Left lung (tissue), 14 donors: ENCODE measurements at places on chromosomes 11 and 22. TPM values are rescaled to one million over a fixed set of nuclear protein-coding genes. Genes with fewer than 3 reads are reported as not detected.
A peak's percentile ranks its signal among the peaks of the same experiment; 100 is the strongest.

GRCh38 chr22:31148953-31149627, 8.8 kb upstream of the PLA2G3 start:
- peak; percentile 65 for DNase-seq

GRCh38 chr22:16960220-16960883, 47.7 kb downstream of the GAB4 start:
- DNase-seq, result no peak

DNA sequence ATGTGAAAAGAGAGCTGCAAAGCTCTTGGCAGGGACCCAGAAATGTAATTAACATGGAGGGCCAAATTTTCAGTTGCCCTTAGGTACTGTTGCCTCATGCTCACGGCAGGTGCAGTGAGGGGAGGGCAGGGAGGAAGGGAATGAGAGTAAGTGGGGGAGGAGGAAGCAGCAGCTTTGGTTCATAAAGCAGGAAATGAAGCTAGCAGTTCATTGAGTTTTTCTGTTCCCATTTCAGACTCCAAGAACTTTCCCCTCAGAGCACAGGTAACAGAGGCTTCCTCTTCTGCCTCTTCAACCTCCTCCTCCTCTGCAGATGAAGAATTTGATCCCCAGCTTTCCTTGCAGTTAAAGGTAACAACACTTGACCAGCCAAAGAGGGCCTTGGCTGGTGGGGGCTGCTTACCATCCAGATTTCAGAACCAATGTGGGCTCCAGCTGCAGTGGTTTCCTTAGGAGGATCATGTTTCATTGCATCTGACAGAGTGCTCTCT, 57.9 kb upstream of the PARVA start:
- DNase-seq, result no peak

- DNase-seq, result no peak
Measured at GRCh38 chr11:28483072-28483867, 375.1 kb downstream of the METTL15 start.

Gene SYCE3
- polyA plus RNA-seq, result not detected

Gene PRR33
- 0.11 TPM for polyA plus RNA-seq

GRCh38 chr11:124900464-124900863, 2.8 kb upstream of the ROBO4 start:
- DNase-seq, result no peak

Gene MS4A6A
- 26.8 TPM for polyA plus RNA-seq

Gene KDM2A
- polyA plus RNA-seq, result 76.7 TPM

GRCh38 chr11:88384004-88384668, 46.6 kb upstream of the CTSC start:
- DNase-seq, result no peak

- peak; percentile 37 for DNase-seq
Measured at GRCh38 chr11:35082321-35083180, 56.4 kb upstream of the CD44 start.

- DNase-seq, result no peak
Measured at GRCh38 chr11:14310679-14311078, 48.3 kb downstream of the RRAS2 start.

Gene CRACR2B
- 23.2 TPM for polyA plus RNA-seq
